ENCODE measurements at places on chromosomes 4 and X. TPM values are rescaled to one million over a fixed set of nuclear protein-coding genes. Genes with fewer than 3 reads are reported as not detected.

DAPP1 gene
- total RNA-seq = not detected

DNA sequence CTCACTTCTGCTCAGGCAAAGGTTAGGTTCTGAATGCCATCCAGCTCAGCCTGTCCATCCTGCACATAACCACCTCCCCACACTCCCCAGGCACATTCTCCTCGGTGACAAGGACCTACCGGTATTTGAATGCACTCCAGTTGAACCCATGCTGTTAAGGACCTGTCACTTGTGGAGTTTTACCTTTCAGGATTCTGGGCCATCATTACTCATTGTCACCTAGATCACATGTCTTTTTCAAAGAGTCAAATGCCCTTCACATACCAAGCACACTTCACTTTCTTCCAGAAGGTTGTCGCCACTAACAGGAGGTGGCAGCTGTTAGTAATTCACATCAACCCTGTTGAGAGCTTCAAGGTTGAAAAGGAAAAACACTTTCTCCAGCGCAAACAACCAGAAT is 218.3 kb downstream of the SOWAHB start:
- H3K4me3 ChIP-seq = no peak overlapping the region
- no peak for DNase-seq
- no peak overlapping the region for H3K27ac ChIP-seq
- H3K27me3 ChIP-seq = no peaks in the 10 kb centered on the region
- H3K36me3 ChIP-seq = peaks cover 14% of the 10 kb centered on the region

- H3K27me3 ChIP-seq = no peaks in the 10 kb centered on the region
- H3K36me3 ChIP-seq = no peaks in the 10 kb centered on the region
- H3K4me1 ChIP-seq = peaks cover 7% of the 10 kb centered on the region
- no peak for DNase-seq
These were observed 173.4 kb downstream of the PAPSS1 start for GRCh38 chr4:107546638-107547037.

UGT2A3 gene
- total RNA-seq = not detected

EGFL6 gene
- not detected for total RNA-seq

DNA sequence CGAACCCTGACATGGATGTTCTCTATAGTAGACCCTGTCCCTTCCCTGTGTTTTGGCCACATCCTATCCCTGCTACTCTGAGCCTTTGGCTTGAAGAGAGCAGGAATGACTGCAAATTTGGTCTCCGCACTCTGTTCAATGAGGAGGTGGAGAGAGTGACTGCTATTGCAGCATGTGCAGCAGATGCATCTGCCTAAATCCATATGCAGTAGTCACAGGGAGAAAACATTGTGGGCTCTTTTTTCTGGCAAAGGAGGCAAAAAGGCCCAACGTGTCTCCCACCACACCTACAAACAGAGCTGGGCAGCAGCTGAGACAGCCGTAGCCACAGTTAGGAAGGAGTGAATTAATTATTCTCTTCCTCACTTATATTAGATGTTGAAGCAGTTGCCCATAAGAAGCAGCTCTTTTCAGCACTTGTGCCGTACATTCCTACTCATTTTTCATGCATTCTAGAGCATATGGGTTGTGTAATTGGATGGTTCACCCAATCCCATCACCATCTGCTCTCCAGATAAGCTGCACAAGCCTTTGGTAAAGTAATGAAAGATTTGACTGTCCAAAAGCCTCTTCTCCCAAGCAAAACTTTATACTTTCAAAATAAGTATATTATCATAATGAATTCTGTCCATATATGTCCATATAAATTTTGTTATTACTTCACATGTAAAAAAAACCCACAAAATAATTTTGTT is 147.9 kb upstream of the FAM47A start:
- no peaks in the 10 kb centered on the region for H3K27me3 ChIP-seq
- no peak overlapping the region for H3K27ac ChIP-seq
- no peaks in the 10 kb centered on the region for H3K36me3 ChIP-seq
- no peak overlapping the region for H3K4me3 ChIP-seq
- H3K4me1 ChIP-seq = peaks cover 4% of the 10 kb centered on the region
- DNase-seq = no peak

GRCh38 chr4:140666889-140667614 is 89.1 kb downstream of the TBC1D9 start:
- H3K36me3 ChIP-seq = peaks cover 22% of the 10 kb centered on the region
- H3K27ac ChIP-seq = peak overlapping the region; percentile 35
- no peak overlapping the region for H3K4me3 ChIP-seq
- no peak for DNase-seq

DNA sequence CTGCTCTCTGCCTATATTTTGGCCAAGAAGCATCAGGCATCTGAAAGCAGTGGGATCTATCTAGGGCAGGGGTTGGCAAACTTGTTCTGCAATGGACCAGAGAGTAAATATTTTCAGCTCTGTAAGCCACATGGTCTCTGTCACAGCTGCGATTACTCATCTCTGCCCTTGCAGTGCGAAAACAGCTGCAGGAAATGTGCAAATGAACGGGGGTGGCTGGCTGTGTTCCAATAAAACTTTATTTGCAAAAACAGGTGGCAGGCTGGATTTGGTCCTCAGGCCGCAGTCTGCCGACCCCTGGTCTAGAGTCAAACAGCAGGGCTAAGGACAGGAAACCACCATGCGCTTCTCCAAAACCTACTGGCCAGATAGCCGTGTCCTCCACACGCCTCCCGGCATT is 48.6 kb downstream of the ACOX3 start:
- H3K27ac ChIP-seq = no peak overlapping the region
- no peak for DNase-seq
- no peak overlapping the region for H3K4me3 ChIP-seq
- peaks cover 4% of the 10 kb centered on the region for H3K27me3 ChIP-seq
- H3K4me1 ChIP-seq = peaks cover 47% of the 10 kb centered on the region

Measured in neural crest cell (in vitro differentiated cells).